ENCODE measurements at places on chromosomes 16 and 17.

DNA sequence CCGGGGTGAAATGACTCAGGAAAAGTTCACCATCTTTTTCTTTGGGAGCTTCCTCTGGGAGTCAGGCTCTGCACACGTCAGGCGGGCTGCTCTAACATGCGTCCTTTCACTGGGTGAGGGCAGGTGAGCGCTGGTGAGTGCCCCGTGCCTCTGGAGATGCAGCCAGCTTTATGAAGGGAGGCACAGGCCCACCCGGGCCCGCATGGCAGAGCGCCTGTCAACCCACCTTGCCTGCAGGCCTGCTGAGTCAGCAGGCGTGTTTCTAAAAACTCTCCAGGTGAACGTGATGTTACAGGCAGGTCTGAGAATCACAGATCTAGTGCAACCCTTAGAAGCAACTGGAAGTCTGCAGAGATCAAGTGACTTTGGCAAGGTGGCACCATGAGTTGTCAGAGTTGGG lies 18.4 kb downstream of the MAP1LC3B start:
- no peak for DNase-seq

GRCh38 chr17:41784207-41784744 lies 2.2 kb downstream of the JUP start:
- DNase-seq = no peak

- DNase-seq = no peak
Observed at GRCh38 chr17:41769346-41769862, 17.1 kb downstream of the JUP start.

- no peak for DNase-seq
Observed at GRCh38 chr17:29341726-29342125, 47.8 kb upstream of the NUFIP2 start.

- DNase-seq = no peak
Observed at GRCh38 chr16:79012671-79013434, 587.7 kb downstream of the MAF start.

- no peak for DNase-seq
Observed at GRCh38 chr17:6660805-6661463, 9.4 kb downstream of the C17orf100 start.

DNA sequence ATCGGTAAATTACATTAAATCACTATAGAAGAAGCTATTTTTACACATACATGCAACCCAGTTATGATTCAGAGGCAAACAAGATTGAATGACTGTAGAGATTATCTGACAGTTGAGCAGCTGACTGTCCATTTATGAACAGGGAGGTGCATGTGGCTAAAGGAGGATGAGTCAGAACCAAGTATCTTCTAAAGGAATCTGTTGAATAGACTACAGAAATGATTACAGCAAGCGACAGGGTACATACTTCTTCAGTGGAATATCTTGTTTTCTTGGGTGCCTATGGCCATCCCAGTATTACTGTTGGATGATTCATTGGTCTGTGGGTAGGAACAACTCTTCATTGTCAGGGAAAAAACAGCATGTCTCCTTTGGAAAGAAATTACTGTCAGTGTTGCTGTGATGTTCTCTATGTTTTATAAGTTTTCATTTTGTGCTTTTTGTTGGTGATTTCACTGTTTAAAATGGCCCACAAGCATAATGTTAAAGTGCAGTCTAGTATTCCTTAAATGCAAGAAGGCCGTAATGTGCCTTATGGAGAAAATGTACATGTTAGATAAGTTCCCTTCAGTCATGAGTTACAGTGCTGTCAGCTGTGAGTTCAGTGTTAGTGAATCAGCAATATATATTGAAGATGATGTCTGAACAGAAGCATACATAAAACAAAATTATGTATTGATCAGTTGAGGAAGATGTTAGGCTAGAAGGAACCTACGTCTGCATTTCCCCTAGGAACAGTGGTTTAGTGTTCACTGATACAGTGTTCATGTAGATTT lies 27.0 kb downstream of the CBFB start:
- DNase-seq = peak; percentile 89

DNA sequence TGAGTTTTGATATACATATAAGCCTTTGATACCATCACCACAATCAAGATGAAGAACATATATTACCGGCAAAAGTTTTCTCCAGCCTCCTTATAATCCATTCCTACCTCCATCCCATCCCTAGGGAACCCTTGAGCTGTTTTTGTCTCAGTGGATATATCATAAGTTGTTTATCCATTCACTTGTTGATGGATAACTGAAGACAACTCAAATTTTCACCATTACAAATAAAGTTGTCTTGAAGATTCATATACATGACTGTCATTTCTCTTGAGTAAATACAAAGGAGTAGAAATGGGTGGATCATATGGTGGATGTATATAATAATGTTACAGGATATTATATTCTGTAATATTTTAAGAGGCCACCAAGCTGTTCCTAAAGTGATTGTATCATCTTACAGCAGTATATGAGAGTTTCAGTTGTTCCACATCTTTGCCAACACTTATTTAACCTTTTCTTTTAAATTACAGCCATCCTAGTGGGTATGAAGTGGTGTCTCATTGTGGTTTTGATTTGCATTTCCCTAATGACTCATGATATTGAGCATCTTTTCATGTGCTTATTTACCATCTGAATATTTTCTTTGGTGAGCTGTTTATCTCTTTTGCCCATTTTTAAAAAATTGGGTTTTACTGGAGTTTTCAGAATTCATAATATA lies 17.4 kb downstream of the NF1 start:
- DNase-seq = no peak

DNA sequence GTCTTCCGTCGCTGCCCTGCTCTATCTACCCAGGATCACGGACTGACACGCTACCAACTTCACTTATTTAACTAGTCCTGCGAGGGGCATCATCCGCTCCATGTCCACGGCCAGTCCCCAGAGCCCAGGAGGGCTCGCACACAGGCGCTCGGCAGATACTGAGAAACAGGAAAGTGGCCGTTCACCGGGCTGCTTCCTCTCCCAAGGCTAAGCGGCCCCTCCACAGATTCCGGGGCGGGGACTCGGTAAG lies 388 bp downstream of the OXLD1 start:
- no peak for DNase-seq

DNA sequence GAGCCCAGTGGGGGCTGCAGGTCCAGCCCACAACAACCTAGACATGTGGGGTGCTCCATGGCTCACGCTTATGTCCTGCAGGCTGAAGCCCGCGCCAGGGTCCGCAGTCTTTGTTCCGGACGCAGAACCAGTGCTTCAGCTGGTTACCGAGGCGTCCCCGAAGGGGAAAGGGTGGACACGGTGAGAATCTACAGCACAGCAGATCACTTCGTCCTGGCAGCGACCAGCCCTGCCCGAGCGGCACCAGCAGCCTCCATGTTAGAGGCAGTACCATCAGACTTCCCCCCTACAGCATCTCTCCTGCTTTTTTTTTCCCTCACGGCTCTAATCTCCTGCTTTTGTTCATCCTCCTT lies 1736.4 kb downstream of the TP53TG3F start:
- DNase-seq = no peak

- DNase-seq = no peak
Observed at GRCh38 chr16:19361587-19361986, 56.1 kb upstream of the TMC5 start.

DNA sequence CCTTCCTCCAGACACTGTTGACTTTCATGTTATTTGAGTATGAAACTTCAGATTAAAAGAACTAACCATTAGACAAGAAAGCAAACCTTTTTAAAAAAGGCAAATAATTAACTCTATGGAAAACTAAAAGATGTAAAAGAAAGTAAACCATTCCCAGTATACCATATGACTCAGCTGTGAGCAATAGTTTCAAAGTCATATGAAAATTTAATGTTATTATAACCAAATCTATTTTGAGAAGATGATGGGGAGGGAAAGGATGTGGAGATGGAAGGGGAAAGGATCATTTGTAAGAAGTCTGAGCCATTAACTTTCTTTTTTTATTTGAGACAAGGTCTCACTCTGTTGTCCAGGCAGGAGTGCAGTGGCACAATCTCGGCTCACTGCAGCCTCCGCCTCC lies 131.8 kb downstream of the IRX5 start:
- no peak for DNase-seq

DNA sequence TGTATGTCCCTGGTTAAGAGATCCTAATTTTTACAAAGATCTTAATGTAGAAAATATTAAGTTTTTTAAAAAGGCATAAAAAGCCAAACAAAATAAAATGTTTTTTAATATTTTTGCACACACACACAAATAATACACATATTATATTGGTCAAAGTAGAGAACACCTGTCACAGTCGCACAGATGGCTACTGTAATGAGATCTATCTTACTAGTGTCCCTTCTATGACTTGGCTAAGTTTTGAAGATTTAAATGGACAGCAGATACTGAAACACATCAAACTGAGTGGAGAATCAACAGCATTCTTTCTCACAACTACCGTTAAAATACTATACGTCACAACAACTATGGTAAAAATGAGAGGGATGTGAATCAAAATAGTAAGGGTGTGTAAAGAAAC lies 83.4 kb downstream of the HELZ start:
- DNase-seq = no peak

GRCh38 chr17:28133562-28133970 lies 91.1 kb downstream of the NLK start:
- peak; percentile 42 for DNase-seq

GRCh38 chr16:88508868-88509748 lies 56.0 kb downstream of the ZFPM1 start:
- no peak for DNase-seq

- DNase-seq = no peak
Observed at GRCh38 chr17:47603830-47604597, 45.7 kb upstream of the KPNB1 start.

GRCh38 chr17:57900991-57901743 lies 51.3 kb upstream of the MRPS23 start:
- DNase-seq = no peak

DNA sequence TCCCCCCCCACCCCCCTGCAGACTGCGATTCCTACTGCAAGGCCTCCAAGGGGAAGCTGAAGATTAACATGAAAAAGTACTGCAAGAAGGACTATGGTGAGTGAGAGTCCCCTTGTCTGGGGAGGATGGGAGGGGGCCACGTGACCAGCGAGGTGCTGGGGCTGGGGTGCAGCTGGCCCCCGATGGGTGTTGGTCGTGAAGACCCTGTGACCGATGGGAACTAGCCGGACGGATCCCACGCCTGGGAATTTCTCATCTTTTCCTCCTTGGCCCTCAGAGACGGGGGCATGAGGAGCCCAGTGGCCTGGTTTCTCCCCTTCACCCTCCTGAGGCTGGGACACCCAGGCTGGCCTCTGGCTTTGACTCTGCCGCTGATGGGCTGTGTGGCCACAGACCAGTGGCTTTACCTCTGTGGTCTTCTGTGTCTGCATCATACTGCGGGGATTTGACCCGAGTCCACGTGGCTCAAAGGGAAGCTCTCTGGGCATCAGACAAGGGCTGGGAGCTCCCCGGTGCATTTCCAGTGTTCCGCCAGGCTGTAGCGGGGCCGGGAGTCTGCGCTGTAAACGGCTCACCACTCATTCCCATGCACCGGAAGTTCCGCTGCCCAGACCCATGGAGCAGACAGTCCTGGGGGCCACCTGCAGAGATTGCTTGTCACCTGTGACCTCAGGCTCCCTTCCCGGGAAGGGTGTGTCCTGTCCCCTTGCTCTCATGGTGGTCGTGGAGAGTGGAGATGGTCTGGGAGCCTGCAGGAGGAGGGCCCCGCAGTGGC lies 200.0 kb downstream of the NTN1 start:
- no peak for DNase-seq

Data from fibroblast of skin of left quadriceps (primary cell).